ENCODE measurements at places on chromosomes 12 and 14. TPM values are rescaled to one million over a fixed set of nuclear protein-coding genes. Genes with fewer than 3 reads are reported as not detected.

OTOGL gene
- polyA plus RNA-seq = 0.54 TPM

DNA sequence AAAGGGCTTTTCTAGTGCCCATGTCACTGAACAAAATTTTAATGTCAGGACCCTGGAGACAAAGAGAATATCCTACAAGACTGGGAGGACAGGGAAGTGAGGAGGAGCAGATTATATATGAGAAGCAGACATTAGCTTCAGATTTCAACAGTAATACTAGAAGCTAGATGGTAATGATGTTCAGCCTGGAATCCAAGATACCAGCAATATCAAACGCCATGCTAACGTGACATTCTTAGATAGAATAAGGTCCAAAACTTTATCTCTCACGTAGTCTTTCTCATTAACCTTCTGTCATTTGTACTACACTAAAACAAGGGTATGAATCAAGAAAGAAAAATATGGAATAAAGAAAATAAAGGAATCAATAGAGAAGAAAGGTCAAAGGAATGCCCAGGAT is 18.7 kb downstream of the SOS2 start:
- no peak for DNase-seq

DNA sequence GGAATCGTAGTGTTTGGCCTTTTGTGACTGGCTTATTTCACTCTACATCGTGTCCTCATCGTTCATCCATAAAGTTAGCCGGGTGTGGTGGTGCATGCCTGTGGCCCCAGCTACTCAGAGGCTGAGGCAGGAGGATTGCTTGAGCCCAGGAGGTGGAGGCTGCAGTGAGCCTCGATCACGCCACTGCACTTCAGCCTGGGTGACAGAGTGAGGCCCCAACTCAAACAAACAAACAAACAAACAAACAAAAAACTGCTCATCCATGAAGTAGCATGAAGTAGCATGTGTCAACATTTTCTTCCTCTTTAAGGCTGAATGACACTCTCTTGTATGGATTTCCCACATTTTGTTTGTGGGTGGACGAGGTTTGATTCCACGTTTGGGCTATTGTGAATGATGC is 44.0 kb upstream of the MEG3 start:
- DNase-seq = no peak

- DNase-seq = no peak
These were observed 5.4 kb downstream of the GAS2L3 start for GRCh38 chr12:100578923-100579322.

SALL2 gene
- 121 TPM for polyA plus RNA-seq

RIPK3 gene
- 2.0 TPM for polyA plus RNA-seq

DNA sequence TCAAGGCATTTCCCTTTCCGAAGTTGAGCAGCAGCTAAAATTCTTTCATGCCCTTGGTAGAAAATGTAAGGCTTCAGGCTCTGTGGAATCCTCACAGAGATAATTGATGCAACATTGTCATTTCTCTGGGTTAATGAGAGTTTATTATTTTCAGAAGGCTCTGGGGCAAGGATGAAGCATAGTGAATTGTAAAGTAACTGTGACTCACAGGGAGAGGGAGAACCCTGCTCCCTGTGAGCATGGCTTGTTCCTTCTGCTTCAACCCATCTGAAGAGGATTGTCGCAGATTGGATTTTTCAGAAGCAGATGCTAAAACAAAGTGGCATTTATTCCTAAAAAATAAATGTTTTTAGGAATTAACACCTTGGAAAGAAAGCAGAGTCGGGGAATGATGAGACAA is 41.2 kb downstream of the APOBEC1 start:
- DNase-seq = no peak

GRCh38 chr14:95301527-95302187 is 18.1 kb downstream of the CLMN start:
- no peak for DNase-seq

GRCh38 chr12:108618079-108618952 is 15.4 kb downstream of the SELPLG start:
- DNase-seq = peak; percentile 69

DNA sequence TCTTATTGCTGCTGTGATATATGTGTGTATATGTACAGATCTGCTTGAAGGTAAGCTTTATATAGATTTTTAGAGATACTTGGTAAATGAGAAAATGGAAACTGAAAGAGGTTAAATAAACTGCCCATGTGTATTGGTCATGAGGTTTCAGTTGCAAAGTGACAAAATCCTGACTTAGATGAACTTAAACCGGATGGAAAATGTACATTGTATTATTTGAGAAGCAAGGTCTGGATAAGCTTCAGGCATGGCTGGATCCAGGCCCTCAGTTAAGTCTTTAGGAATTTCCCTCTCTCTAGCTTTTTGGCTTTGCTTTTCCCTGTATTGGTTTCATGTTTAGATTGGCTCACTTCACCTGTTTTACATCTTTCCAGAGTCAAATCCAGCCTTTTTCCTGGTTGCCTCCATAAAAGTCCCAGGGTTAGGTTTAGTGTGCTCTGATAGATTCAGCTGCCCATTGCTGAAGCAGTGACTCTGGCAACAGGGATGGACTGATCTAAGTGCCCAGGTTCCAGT is 21.0 kb upstream of the MAP1LC3B2 start:
- DNase-seq = no peak

DNA sequence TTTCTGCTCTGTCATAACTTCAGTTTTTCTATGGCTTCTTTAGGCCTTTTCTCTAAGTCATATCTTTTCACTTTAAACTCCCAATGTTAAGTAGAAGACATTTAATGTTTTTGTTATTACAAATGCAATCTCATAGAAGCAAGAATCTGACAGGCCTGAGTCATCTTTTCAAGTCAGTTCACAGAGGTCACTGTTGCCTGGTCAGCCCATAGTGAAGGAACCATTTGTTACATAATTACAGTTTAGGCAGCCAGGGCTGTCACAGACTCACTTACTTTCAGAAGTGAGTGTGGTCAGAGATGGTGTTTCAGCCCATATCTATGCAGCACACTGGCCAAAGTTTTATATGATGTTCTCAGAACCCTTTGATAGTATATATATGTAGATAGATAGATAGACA is 46.5 kb downstream of the CCER1 start:
- DNase-seq = no peak

GLI1 gene
- polyA plus RNA-seq = 9.2 TPM

- no peak for DNase-seq
These were observed 163.1 kb downstream of the CACNA1C start for GRCh38 chr12:2215709-2216560.

DNA sequence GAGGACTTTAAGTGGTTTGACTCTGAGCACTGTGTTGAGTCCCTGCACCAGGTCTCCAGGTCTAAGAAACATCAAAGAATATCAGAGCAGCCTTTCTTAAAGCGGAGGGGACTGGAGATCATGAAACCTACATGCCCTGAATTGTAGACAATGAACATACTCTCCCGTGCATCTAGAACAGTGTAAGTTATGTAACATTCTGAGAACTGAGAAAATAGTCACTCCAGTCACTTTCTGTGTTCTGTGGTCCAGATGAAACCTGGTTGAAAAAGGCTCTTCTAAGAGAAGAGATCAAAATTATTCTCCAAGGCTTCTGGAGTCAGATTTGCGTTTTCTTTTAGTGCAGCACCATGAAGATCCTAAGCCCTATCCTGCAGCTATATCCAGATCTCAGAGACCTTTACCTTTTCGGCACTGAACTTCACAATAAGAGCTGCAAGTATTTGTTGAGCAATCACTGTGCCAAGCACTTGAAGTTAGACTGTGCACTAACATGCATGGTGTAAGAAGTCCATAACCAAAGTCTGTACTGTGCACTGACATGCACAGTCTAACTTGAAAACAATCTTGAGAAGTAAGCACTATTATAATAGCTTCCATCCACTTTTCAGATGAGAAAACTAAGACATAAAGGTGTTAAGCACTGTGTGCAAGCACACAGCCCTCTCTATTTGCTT is 65.6 kb upstream of the TMEM263 start:
- DNase-seq = no peak

PTCSC3 gene
- not detected for polyA plus RNA-seq

PRR4 gene
- 12.5 TPM for polyA plus RNA-seq

GLIPR1 gene
- 12.4 TPM for polyA plus RNA-seq

TRIAP1 gene
- polyA plus RNA-seq = 25.7 TPM

DNA sequence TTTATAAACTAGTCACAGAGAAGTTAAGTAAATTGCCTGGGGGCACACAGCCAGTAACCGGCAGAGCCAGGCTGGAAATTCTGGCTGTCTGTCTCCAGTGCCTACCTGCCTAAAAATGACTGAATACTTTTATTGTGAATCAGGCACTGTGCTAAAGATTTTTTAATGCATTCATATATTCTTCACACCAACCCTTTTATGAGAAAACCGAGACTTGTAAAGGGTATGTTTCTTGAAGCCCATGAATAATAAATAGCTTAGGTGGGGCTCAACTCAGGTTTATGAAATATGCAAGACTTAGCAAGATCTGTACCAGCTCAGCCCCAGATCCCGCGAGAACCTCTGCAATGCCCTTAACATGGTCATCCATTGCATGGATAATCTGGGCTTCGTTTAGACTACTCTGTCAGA is 60.8 kb downstream of the TMCC3 start:
- DNase-seq = no peak

- no peak for DNase-seq
These were observed 25.7 kb downstream of the KLRK1 start for GRCh38 chr12:10363914-10364814.

- peak; percentile 52 for DNase-seq
These were observed 45.9 kb downstream of the DYRK2 start for GRCh38 chr12:67694306-67694900.

GRCh38 chr12:112381406-112381882 is 787 bp downstream of the HECTD4 start:
- no peak for DNase-seq

DNA sequence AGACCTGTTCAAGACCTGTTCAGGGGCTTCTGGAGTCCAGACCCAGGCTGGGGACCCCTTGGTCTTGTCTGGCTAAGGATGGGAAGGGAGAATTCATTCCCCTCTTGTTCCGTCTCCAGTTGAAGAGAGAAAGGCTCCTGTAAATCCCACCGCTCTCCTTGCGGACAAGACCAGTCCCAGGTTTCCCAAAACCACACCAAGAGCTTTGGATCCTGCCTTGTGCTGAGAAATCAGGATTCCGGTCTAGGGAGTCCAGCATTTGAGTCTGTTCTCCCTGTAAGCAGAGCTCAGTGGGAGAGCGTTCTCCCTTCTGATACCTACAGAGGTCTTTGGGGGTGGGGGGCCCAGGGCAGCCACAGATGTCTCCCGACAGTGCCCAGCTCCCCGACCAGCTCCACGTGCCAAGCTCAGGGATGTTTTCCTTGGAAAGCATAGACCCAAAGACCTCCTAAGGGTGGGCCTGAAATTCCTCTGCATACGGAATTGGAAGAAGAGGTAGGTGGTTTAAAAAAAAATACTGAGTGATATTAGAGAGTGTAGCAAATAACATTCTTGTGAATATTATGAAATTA is 1.9 kb downstream of the HOXC13 start:
- DNase-seq = no peak

GRCh38 chr14:101862177-101862576 is 100.7 kb downstream of the PPP2R5C start:
- DNase-seq = no peak

GRCh38 chr12:108821407-108822397 is 35.7 kb downstream of the SSH1 start:
- no peak for DNase-seq

GRCh38 chr14:89304972-89305703 is 111.9 kb downstream of the FOXN3 start:
- no peak for DNase-seq

GRCh38 chr12:52247622-52248540 is 14.8 kb downstream of the KRT7 start:
- DNase-seq = no peak

DNA sequence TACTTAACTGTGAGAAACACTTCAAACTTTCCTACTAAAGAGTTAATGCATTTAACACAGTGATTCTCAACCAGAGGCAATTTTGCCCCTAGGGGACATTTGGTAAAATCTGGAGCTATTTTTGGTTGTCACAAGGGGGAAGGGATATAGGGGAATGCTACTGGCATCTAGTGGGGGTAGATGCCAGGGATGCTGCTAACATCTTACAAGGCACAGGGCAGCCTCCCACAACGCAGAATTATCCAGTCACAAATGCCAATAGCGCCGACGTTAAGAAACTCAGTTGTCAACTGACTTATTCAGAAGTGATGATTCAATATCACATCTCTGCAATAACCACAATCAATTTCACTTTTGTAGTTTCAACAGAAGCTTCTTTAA is 2.0 kb downstream of the EEA1 start:
- DNase-seq = no peak

TPI1 gene
- 535 TPM for polyA plus RNA-seq

GRCh38 chr14:36452860-36453259 is 67.2 kb downstream of the NKX2-1 start:
- DNase-seq = no peak

DNA sequence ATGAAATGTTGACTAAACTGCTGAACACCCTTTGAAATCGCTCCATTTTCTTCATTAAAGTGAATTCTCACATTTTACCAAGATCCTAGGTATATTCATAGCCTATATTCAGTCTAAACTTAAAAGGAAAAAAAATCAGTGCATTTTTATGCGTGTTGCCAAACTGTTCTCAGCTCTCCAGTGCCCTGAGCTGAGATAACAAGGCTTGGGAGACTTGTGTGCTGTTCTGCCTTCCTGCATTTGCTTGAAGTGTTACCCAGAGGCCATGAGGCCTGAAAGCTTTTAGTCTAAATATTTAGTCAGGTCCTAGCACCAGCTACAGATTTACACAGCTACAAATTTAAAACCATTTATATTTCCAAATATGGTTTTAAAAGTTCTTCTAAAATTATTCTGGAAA is 8.6 kb upstream of the PALS1 start:
- DNase-seq = peak; percentile 11

DNA sequence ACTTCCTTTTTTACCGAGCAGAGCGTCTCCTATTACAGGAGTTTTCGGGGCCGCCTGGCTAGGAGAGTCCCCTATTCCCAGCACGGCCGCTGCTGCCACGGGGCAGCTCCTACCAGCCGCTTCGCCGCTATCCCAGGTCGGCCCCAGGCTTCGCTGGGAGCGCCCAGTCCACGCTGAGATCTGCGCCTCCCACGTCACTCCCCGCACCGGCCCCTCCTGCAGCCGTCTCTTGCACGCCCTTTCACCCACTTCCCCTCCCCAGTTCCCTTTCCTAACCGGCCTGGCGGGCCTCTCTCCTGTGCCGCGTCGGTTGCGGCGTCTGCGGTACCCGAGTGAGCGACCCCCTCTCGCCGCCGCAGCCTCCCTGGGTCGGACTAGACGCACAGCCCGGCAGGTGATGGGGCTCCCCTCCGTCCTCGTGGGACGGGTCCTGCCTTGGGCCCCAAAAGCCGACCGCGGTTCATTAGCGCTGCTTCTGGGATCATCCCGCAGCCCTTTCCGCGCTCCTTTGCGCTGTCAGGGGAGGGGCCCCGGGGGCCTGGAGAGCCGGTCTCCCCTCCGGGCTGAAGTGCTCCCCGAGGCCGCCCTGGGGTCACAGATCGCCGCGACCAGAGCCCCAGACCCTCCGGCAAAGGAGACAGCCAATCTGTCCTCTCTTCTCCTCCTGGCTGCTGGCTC is 1318.4 kb downstream of the TMEM121 start:
- no peak for DNase-seq
